ENCODE measurements at places on chromosomes 3 and 15.

GRCh38 chr3:157113832-157114505, 46.0 kb downstream of the CCNL1 start:
- DNase-seq, result no peak

DNA sequence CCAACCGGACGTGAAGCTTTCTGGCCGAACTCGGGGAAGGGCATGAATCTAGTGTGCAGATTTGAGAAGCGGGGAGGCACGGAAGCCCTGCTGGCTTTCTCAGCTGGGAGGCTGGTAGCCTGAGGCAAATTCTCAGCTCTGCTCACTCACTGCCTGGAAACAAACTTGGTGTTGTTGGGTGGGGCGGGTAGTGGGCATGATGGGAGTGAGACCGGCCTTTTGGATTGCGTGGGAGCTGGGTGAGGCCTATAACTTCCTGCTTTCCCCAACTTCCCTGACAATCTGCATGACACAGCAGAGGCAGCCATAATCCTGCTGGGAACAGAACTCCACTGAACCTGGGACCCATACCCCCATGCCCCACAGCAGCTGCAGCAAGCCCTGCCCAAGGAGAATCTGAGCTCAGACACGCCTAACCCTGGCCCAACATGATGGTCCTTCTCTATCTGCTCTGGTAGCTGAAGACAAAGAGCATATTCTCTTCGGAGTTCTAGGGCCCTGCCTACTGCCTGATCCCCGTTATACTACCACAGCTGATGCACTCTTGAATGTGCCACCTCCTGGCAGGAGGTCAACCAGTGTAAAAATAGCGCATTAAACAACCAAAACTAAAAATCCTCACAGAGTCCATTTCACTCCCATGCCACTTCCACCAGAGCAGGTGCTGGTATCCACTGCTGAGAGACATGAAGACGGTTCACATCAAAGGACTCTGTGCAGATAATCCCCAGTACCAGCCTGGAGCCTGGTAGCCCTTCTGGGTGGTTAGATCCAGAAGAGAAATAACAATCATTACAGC, 44.7 kb downstream of the CEP70 start:
- DNase-seq, result no peak

GRCh38 chr3:64271631-64272030, 46.4 kb upstream of the PRICKLE2 start:
- DNase-seq, result no peak

- no peak for DNase-seq
Measured at GRCh38 chr3:47010111-47010712, 30.7 kb downstream of the NBEAL2 start.

DNA sequence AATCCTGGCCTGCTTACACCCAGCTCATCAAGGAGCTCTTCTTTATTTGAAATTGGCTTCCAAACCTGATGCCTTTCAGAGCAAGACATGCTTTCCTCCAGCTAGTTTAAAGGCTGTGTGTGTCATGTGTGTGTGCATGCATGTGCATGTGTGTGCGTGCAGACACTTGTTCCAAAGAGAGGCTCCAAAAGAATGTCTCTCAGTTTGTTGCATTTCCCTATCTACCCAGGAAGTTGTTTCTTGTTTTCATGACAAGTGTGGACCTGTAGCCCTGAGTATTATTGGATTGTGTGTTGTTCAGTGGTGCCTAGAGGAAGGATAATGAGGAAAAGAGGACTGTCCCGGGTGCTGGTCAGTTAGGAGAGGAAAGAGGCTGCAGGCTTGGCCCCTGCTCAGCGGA, 240.0 kb downstream of the THSD4 start:
- no peak for DNase-seq

GRCh38 chr3:147197739-147198138, 208.6 kb downstream of the ZIC4 start:
- no peak for DNase-seq

- no peak for DNase-seq
Measured at GRCh38 chr3:132665230-132665745, 5.2 kb downstream of the UBA5 start.

DNA sequence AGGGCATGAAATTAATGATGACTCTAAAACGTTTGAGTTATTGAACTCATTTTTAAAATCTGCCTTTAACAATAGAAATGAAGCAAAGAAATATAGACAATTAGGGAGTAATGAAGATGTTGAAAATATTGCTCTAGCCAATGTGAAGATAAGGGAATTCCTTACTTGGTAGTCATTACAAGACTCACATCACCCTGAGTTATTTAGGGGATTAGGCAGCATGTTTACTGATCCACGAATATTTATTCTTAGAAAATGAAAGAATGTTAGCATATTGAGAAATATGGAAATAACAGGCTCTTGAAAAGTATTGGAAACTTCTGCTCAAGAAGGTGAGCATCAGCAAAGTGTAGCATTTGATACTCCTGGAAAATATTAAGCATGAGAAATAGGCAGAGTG, 398.1 kb upstream of the ARPP21 start:
- DNase-seq, result no peak

- no peak for DNase-seq
Measured at GRCh38 chr3:180018543-180018942, 18.2 kb downstream of the PEX5L start.

GRCh38 chr15:48190932-48191573, 412 bp upstream of the CTXN2 start:
- DNase-seq, result no peak

DNA sequence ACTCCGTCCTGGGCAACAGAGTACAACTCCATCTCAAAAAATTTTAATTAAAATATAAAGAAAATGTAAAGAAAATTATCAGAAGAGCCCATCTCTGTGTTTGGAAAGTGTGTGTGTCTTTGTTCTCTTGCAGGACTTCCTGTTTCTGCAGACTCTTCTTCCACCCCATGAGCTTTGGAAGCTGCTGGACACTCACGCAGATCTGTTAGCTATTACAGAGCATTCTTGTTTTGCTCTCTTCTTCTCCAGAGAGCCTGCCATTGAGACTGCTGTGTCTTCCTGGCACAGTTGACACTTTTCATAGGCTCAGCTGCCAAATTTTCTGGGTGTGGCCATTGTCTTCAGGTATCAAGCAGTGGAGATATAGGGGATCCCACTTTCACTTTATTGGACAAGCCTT, 6.0 kb upstream of the CCR8 start:
- DNase-seq, result no peak

DNA sequence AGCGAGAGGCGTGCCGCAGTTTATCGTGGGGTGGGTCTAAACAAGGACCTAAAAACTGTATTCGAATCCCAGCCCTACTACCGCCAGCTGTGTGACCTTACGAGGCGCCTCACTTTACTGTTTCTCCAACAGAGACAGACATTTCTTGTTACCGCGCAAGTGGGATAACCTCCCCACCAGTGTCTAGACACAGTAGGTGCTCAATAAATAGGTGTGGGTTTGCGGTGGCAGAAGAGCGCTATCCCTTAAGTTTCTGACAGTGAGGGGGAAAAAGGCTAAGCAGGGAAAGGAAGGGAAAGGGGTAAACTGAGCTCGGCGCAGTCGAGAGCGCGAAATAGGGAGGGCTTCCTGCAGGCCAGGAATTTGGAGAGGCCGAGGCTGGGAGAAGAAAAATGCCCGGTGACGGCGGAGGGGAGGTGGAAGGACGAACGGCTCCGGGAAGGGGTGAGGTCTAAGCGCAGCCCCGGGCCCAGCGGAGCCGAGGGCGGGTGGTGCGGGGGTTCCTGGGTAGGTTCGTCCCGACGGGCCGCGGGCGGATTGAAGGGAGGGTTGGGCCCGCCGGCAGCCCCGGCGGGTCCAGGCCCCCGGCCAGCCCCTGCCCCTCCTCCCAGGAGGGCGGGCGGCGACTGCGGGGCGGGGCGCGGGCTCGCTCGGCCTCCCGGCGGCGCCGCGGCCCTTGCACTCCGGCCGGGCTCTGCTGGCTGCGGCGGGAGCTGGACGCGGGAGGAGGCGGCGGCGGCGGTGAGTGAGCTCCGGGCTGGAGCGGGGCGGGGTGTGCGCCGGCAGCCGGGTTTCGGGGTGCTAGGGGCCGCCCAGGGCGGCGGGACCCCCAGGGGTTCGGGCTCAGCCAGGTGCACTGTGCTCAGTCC, at the start of gene CGNL1:
TSS of gene CGNL1 (plus strand) at position 679 of the 869 bp plus-strand sequence. CDS start 61,495 bp downstream, outside the sequence.
- no peak for DNase-seq

DNA sequence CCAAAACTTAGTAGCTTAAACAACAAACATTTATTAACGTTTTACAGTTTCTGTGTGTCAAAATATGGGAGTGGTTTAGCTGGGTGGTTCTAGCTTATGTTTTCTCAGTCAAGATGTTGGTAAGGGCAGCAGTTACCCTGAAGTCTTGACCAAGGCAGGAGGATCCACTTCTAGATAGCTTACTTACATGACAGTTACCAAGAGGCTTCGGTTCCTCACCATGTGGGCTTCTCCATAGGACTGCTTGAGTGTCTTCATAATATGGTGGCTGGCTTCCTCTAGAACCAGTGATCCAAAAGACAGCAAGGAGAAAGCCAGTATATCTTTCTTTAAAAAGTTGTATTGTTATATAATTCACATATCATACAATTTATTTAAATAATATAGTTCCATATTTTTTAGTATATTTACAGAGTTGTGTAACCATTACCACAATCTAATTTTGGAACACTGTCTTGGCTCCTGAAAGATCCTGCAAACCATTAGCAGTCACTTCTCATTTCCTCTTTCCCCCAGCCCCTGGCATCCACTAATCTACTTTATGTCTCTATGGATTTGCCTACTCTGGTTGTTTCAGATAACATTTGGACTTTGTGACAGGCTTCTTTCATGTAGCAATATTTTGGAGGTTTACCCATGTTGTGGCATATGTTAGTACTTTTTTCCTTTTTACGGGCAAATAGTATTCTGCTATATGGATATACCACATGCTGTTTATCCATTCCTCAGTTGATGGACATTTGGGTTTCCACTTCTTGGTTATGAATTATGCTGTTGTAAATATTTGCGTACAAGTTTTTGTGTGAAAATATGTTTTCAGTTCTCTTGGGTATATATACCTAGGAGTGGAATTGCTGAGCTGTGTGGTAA, 33.3 kb downstream of the MAPK6 start:
- DNase-seq, result no peak

- DNase-seq, result no peak
Measured at GRCh38 chr3:129121016-129121791, 400 bp downstream of the RAB43 start.

DNA sequence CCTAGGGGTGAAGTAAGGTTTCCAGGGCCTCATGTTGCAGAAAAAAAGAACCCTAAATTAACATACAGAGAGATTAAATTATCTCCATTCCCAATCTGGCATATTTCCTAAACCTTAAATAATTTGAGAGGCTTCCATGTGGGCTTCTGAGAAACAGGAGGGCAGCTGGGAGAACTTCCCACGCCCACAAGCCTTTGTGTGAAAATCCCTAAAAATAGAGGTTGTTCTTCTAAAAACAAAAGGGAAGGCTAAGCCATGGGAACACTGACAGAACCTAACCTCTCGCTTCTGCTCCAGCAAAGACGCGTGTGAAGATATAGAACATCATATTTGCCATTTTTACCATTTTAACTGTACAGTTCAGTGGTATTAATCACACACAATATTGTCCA, 812 bp upstream of the SLC12A8 start:
- no peak for DNase-seq

- DNase-seq, result no peak
Measured at GRCh38 chr3:145678401-145678800, 482.6 kb downstream of the PLOD2 start.

DNA sequence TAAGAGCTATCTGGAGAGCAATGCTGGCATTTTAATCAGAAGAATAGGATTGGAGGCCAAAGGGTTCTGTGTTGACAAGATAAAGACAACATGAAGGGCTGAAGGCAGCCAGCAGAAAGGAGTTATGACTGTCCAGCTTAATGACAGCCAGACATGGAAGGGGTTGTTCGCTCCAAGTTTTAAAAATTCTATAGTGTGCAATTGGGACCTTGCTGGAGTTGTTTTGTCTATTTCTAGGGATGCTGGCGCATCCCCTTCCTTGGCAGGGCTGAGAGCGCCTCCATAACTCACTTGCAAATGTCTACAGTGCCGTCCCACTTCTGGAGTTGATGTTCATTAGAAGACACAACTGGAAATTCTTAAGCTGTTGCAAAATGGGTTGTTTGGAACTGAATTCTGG, 200.7 kb downstream of the TLE3 start:
- DNase-seq, result no peak

DNA sequence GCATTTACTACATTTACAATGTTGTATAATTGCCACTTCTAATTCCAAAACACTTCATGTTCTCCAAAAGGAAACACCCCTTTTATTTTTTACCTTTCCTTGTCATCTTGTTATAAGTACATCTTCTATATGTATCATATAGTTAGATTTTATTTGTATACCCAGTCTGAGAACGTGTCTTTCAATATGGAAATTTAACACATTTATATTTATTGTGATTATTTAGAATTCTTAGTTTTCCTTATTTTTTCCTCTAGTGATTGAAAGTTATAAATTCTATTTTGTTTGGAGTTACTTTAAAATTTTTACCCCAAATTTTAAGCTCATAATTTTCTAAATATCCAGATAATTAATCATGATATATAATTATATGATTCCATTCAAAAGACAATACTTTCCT, 15.8 kb downstream of the CMTM8 start:
- no peak for DNase-seq

- no peak for DNase-seq
Measured at GRCh38 chr3:10939556-10939955, 53.0 kb upstream of the SLC6A1 start.

DNA sequence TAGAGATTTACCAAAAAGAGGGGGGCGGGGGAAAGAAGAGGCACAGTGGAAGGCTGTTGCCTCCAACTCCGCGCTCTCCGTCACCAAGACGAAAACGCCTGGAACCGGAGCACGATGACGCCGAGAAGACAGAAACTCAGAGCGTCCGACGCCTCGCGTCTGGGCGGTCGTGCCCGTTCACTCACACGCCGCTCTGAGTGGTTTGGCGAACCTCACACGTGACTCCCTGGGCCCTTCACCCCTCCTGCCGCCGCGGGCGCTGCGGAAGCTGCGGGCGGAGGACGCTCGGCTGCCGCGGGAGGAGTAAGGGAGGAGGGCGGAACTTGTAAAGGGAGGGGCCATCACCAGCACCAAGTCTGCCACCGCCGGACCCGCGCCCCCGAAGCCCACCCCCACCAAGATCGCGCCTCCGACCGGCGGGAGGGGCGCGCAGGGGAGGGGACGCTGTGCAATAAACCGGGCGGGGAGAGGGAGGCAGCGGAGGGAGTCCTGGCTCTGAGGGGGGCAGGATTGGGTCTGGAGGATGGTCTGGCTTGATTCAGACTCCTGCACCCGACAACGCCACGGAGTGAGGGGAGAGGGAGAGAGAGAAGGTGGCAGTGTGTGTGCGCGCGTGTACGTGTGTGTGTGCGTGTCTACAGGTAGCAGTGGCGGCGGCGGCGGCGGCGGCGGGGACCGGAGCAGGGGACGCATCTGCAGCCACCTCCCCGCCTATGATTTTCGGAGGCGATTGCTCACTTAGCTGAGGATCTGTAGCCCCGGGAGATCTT, 1.9 kb upstream of the NLGN1 start:
- DNase-seq, result peak; percentile 68

GRCh38 chr3:25831578-25831977, 41.7 kb downstream of the OXSM start:
- DNase-seq, result no peak

Data from CMK (cell line).